RKO (cell line): ENCODE measurements at places on chromosomes 5 and 9.

DNA sequence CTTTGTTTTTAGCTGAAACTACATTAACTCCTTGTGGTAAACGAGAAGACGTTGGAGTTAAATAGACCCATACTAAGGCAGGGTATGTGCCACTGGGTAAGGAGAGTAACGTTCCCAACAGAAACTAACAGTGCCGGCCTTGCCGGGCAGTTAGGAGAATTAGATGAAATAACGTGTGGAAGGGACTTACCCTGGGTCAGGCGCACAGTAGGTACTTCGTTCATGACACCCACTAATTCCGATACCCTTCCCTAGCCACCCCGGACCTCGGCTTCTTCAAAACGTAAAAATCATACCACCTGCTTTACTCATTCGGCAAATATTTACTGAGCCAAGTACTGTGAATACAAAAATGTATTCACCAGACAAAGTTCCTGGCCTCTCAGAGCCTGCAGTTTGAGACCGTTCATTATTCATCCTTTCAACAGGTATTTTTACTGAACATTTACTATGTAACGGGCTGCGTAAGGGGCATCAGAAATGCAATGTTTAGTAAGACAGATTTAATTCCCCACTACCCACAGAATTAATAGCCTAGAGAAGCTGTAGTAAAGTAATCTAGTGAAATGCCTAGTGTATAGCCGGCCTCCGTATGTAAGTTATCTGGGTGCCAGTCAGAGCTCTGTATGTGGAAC lies 3.2 kb upstream of the SMIM23 start:
- DNase-seq: no peak

DNA sequence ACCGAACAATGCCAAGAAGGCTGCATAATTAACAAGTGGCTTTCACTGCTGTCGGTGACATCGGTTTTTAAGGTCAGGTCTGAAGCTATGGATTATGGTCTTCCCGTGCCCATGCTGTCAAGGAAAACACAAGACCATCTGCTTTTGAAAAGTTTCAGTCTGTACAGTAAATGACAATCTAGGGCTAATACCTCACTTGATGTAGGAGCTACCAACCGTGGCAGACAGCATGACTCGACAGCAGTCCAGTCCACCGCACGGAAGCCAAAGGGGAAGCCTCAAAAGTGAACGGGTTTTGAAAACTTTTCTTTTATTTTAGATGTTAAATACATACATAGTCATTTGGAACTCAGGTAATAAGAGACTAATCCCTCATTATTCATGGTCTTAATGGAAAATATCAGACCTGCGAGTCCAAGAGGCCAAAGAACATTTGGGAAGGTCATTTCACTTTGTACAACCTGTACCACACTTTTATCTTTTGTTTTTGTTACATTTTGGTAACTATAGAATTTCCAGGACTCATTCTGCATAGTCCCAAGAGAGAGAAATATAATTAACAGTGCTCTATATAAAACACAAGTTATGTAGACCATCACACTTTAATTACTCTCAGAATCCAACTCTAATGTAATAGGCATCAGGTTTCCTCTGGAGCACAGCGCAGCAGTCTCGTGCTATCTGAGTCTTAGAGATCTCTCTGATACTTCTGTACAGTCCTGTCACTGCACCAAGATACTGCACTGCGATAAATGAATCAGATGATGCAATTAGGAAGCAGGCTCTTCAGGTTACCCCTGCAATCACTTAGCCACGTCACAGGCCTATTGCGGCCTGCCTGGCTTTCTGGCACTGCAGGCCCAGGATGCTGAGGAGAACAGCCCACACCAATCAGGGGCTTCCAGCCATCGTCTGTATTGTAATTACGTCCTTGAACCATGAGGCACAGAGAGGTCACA lies 184.9 kb downstream of the FANCC start:
- DNase-seq: no peak

- no peak for DNase-seq
Observed at GRCh38 chr5:98170994-98171393, 602.5 kb upstream of the RGMB start.

DNA sequence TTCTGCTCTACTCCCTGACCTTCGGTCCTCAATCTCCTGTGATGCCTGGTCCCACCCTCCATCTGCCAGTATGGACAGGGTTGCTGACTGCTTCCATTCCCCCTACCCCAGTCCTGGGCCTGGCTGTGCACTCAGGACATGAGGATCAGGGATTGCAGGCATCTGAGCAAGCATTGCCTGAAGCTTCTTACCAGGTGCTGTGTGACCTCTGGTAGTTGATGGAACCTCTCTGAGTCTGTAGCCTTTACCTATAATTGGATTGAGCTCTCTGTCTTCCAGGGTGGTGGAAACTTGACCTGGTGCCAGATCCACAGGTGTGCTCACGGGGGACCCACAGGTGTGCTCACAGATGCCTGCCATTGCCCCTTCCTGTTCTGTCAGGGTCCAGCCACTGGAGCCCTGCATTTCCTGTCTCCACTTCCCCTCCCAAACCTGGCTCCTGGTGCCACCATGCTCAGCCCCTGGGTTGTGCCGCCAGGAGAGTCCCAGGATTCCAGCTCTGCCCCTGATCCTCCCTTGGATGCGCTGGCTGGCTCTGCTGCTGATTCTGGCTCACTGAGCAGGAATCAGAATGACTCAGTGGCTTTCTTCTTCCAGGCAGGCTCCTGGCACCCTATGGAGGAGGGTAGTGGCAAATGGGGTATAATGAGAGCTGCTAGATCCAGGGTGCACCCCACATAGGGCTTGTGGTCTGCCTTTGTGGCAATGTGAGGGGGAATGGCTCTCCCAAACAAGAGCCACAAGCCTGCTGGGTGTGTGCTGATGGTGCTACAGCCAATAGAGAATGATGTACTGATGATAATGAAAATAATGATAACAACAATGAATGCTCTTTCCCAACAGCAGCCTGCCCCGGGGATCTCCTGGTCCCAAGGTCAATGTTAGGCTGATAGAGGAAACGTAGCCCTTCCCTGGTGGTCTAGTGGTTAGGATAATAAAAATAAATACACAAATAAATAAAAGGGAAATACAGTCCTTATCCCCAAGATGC lies 35.2 kb upstream of the PSD2 start:
- DNase-seq: peak; percentile 32

DNA sequence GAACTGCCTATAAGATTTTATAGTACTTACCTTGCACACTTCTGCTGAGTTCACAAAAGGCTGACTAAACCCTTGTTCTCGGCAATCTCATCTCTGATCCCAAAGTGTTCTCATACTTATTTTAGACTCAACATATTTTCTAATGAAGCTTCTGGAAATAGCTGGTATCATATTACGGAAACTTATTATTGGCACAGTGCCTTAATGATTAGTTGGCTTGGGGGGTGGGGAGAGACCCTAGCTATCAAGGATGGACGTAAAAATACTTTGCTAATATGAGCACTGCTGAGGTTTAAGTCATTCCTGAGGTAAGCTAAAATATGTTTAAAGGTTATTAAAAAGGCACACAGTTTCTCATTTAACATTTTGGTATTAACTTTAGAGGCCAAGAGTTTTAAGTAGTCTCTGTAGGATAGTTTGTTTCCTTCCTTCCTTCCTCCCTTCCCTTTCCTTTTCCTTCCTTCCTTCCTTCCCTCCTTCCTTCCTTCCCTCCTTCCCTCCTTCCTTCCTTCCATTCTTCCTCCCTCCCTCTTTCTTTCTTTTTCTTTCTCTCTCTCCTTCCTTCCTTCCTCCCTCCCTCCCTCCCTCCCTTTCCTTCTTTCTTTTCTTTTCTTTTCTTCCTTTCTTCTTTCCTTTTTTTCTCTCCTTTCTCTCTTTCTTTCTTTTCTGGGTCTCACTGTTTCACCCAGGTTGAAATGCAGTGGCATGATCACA lies 31.5 kb downstream of the ZSWIM6 start:
- DNase-seq: no peak

DNA sequence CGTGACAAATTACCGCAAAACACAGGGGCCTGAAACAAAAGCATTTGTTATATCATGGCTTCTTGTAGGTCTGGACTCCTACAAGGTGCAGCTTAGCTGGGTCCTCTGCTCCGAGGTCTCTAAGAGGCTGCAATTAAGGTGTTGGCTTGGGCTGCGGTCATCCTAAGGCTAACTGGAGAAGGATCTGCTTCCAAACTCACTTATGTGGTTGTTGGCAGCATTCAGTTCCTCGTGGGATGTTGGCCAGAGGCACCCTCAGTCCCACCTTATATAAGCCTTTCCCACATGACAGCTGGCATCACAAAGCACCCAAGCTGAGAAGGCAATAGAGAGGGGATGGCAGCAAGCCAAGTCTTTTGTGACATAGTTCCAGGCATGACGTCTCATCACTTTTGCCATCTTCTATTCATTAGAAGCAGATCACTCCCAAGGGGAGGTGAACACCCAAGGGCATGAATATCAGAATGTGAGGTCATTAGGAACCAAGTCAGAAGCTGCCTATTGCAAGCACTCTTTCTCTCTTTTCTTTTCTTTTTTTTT lies 47.9 kb upstream of the ZBTB43 start:
- no peak for DNase-seq

- no peak for DNase-seq
Observed at GRCh38 chr5:144135113-144135762, 35.2 kb downstream of the YIPF5 start.

DNA sequence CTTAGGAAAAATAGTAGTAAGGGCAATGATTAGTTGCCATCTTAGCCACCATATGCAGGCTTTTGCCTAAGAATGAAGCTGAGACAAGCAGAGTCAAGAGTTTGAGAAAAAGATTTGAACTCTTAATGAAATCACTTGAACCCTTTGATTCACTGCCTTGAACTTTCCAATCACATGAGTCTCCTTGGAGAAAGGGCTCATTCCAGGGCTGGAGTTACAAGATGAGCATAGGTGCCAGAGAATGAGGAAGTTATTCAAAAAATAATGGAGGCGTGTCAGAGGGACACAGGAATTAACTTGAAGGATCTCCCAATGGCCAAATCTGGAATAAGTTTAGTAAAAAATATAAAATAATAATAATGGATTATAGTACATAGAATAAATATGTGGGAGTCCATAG lies 35.3 kb downstream of the MAT2B start:
- DNase-seq: no peak

DNA sequence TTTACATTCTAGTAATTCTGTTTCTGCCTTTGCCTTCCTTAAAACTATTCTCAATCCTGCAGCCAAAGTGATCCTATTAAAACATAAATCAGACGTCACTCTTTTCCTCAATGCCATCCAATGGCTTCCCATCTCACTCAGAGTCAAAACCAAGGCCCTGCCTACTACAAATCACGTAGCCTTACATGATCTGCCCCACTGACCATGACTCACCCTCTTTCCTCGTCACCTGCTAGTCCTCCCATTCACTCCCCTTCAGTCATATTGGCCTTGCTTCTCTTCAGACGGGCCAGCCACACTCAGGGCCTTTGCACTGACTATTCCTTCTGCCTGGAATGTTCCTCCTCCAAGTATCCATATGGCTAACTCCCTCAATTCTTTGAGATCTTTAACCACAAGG lies 39.0 kb upstream of the DMXL1 start:
- peak; percentile 81 for DNase-seq

- DNase-seq: no peak
Observed at GRCh38 chr5:173825215-173825865, 62.8 kb upstream of the CPEB4 start.

DNA sequence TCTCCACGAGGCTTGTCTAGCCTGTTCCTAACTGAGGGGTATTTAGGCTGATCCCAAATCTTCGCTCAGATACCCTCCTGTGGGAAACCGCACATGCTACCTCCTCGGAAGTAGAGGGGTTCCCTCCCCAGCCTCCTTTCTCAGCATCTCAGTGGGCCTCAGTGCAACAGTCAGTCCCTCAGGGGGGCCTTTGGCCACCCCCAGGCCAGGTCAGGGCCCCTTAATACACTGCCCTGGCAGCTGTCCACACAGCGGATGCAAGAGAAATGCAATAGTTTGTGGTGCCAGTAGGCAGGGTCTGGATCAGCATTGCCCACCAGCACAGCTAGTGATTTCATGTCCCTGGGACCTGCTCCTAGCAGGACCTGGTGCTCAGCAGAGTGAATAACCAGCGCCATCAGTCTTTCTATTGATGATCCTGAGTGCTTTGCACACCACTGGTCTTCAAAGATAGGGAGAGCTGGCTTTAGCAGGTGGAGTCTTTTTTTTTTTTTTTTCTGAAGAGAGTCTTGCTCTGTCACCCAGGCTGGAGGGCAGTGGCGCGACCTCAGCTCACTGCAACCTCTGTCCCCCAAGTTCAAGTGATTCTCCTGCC lies 7.5 kb downstream of the PLPP7 start:
- no peak for DNase-seq

- DNase-seq: no peak
Observed at GRCh38 chr5:155252025-155252424, 238.5 kb downstream of the KIF4B start.

DNA sequence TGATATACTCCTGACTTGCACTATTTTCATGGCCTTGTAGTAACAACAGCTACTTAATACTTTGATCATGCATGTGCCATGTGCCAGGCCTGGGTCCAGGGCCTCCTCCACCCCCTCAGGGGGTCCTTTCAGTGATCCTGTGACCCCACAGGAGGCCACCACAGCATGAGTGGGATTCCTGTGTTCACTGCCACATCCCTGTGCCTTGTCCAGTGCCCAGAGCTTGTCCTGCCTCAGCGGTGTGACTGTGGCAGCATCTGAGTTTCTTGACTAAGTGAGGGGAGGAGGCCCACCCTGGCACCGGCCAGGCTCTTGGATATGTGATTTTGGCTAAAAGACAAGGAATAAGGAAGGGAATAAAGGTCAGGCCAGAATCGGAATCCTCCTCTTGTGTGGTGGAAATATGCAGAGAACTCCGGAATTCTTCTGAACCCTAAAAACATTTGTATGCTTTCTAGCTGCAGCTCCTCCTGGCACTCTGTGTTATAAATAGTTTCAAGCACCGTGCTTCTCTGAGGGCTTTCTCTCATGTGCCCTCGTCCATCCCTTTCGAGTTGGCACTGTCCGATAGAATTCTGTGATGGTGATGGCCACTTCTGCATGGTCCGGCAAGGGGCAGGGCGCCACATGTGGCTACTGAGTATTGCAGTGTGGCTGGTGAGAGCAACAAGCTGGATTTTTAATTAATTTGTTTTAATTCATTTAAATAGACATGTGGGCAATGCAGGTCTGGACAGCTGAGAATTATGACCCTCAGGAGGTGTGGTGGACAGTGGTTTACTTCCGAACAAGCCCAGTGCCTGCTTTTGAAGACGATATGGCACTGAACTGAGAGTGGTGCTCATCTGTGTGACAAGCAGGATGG lies 31.8 kb downstream of the TENT4A start:
- no peak for DNase-seq

DNA sequence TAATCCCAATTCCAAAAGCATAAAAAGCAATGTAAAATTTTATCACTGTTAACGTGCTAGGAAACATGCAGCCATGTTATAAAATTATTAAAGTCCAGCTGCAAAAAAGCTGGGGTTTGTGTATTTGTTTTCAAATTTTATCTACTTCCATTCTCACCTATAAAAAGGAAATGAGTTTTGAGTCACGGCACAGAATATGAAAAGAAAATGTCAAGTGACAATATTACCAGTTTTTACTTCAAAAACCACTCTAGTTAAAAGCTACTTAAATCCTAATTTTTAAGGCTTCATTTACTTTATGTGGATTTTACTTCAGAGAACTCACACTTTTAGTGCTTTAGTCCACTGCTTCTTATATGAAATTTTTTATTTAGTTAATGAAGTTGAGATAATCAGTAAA lies 72.7 kb upstream of the IFNE start:
- DNase-seq: peak; percentile 50

GRCh38 chr5:36496471-36496870 lies 109.9 kb upstream of the SLC1A3 start:
- no peak for DNase-seq

- DNase-seq: no peak
Observed at GRCh38 chr5:6591671-6592288, 41.1 kb downstream of the NSUN2 start.

- DNase-seq: no peak
Observed at GRCh38 chr9:96484521-96484931, 34.6 kb downstream of the HABP4 start.

- DNase-seq: no peak
Observed at GRCh38 chr9:115232181-115232774, 114.3 kb upstream of the TNC start.
